ENCODE measurements at places on chromosomes 11 and 22.

- DNase-seq, result no peak
These were observed 576 bp upstream of the BLID start for GRCh38 chr11:122116591-122116990.

DNA sequence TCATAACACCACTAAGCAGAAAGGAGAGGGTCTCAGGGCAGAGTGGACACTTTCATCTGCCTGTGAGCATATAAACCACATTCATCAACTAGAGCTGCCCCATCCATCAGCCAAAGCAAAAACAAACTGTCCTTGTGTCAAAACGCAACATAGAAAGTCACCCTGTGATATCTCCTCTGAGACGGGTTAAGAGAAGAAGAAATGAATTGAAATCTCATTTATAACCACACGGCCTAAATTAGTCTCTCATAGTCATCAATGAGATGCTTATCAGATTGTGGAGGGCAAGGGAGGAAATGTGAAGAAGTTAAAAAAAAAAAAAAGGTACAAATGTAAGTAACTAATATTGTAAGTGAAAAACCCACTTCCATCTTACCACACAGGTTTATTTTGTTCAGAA is 75.7 kb downstream of the SIK3 start:
- DNase-seq, result no peak

- no peak for DNase-seq
These were observed 504.3 kb downstream of the FAM181B start for GRCh38 chr11:82229341-82229740.

DNA sequence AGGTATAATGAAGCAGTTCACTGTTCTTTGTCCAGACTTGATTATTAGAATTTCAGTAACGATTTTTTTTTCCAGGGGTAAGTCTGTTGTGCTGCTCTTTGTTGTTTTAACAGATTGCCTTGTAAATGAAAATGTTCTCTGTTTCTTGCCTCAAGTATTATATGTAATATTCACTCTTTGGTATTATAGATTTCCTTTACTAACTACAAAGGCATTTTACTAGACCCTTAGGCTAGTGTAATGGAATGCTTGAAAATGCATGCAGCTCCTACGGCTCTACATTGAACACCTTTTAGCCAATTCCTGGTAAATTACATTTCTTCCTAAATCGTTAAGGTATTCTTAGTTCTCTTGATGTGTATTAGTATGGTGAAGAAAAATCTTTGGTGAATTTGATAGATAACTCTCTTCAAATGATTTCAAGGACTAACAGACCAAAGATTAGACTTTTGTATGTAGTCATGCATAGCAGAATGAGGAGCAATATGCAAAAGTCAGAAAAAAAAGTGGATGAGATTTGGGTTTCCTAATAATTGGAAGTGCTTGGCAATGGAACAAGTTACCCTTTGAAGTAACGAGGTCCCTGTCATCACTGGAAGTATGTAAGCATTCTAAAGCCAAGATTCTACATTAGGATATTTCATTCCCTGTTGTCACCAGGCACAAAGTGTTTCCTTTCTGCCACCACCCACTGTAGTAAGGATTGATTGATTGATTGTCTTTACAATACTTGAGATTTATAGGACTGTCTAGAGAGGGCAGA is 113.1 kb downstream of the DBX1 start:
- DNase-seq, result no peak
